ENCODE measurements at places on chromosomes 5 and 9.

- DNase-seq: no peak
Observed at GRCh38 chr5:55450050-55450765, 84.6 kb downstream of the PLPP1 start.

DNA sequence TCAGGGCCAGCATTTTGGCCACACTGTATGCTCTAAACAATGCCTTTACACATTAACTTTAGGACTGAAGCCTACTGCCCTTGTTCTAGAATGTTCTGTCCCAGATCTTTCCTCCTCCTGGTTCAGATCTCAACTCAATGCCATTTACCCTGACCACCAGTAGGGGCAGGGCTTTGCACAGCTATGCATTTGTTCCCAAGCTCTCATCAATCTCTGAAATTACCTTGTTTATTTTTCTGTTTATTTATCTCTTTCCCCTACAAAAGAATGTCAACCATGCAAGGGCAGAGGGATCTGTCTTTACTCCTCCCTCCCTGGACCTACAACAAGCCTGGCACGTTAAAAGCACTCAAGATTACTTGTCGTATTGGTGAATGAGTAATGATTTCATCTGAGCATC lies 612.9 kb downstream of the BNC2 start:
- DNase-seq: no peak

- DNase-seq: no peak
Observed at GRCh38 chr9:126670270-126670669, 56.5 kb downstream of the LMX1B start.

DNA sequence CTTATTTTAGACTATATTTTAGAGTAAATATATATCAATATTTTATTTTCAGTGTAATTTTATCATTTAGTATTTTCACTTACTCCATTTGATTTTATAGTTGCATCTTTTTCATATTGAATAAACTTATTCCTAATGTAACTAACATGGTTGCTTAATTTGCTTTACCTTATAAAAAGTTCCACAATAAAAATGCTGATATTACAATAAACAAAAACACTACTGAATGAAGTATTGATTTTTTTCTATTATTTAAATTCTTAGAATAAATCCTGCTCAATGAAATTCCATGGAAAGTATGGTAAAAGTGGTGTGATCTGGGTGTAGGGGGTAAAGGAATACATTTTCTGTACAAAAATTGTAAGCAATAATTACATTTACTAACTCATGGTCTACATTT lies 2074.9 kb upstream of the C9orf72 start:
- DNase-seq: no peak

- DNase-seq: no peak
Observed at GRCh38 chr9:125993466-125993865, 246.3 kb downstream of the PBX3 start.

- DNase-seq: no peak
Observed at GRCh38 chr5:53547226-53547625, 13.2 kb upstream of the NDUFS4 start.

DNA sequence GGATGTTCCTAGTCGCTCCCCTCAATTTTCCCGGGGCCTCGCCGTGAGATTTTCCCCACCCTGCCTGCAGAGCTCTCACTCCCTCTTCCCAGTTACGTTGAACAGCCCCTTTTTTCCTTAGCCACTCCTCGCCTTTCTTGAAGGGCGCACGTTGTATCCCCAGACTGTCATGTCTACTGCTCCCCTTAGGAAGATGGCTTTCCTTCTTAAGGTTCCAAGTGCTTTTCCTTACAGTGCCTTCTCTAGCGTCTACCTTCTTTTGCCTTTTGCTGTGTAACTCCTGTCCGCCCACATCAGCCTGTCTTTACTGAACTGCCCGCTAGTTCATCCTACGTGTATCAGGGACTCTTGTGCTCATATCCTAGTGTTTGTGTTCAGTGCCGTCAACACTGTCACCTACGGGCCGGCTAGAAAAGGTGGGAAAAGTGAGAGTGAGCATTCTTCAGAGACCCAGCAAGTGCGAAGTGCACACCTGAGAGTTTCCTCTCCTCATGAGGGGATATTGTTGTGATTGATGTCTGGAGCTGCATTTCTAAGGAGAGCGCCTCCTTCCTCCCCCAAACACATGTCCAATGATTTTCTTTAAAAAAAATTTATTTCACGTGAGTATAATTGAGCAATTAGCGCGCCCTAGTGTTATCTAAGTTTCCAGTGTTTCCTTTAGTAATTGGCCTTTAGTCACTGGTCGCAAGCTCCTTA lies 764 bp downstream of the CAMLG start:
- DNase-seq: peak; percentile 15

GRCh38 chr9:131019388-131020239 lies 10.6 kb downstream of the LAMC3 start:
- no peak for DNase-seq

DNA sequence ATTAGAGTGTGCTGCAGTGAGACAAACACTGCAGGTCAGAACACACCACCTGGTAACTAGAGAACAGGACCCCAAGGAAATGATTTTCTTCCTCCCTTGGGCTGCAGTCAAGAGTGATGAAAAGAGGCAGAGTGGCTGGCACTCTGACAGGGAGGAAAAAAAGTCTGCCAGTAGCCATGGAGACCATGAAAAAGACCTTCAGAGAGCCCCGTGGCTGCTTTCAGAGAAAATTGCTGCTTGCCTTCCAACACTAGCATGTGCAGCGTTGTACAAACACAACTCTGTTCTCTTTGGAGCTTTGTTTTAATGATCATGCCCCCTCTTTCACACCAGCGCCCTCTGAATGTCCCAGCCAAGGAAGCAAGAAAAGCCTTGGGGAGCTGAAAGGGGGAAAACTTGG lies 68.8 kb downstream of the ANKRD55 start:
- DNase-seq: no peak

GRCh38 chr5:93130624-93131490 lies 450.2 kb downstream of the NR2F1-AS1 start:
- DNase-seq: no peak

DNA sequence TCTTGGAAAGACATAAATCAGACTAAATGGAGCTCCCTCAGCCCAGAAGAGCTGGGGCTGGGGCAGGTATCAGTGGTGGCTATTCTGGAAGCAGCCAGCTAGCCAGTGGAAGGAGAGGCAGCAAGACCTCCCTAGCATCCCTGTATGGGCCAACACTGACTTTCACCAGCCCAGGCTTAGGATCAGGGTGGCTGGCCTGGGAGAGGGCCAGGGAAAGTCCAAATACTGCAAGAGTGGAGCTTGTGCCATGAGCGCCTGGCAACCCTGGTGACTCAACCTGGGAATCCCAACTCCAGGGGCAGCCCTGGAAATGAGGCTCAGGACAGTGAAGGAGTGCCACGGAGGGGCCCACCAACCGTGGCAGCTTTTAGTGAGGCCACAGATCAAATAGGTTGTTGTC lies 7.6 kb upstream of the IRF1 start:
- no peak for DNase-seq

- no peak for DNase-seq
Observed at GRCh38 chr5:124724357-124725039, 21.9 kb downstream of the ZNF608 start.
